ENCODE measurements at places on chromosomes 7 and 10.

GRCh38 chr10:32340596-32341180, 6.3 kb downstream of the EPC1 start:
- no peak for DNase-seq

DNA sequence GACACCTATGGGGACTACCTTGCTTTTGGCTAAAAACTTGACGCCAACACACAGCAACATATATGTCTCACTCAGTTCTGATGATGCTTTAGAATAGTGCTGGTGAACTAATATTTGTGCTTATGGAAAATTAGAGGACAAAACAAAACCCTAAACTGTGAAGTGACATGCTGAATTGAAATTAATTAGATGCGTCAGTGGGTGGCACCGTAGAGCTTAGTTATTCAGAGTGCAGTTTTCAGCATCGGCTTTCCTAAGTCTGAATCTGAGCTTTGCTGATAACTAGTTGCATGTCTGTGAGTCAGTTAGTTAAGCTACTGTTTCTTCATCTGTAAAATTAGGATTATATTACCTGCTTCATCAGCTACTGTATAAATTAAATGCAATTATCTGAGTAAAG, 245.0 kb upstream of the SORCS1 start:
- peak; percentile 61 for DNase-seq

DNA sequence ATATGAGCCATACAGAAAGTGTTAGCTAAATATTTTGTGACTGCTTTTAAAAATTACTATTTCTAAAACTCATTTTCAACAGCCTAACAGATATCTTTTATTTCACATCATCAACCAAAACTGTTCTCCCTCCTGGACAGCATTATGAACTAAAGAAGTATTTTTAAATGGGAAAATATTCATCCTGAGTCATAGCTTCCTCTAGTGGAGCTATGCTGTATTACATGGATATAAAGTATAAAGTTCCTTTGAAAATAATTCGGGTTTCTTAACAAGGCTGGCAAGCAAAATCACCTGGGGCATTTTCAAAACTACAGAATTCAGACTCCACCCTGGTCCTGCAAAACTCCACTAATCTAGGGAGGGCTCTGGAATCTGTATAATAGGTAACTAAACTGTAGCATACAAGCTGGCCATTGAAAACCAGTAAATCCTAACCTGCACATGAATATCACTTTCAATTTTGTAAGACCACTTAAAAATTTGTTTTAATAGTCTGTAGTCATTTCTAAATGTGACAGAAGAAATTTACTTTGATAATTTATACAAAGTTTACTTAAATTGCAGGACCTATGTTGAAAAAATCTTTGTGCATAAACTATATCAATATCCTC, 53.5 kb downstream of the SCIN start:
- peak; percentile 61 for DNase-seq

DNA sequence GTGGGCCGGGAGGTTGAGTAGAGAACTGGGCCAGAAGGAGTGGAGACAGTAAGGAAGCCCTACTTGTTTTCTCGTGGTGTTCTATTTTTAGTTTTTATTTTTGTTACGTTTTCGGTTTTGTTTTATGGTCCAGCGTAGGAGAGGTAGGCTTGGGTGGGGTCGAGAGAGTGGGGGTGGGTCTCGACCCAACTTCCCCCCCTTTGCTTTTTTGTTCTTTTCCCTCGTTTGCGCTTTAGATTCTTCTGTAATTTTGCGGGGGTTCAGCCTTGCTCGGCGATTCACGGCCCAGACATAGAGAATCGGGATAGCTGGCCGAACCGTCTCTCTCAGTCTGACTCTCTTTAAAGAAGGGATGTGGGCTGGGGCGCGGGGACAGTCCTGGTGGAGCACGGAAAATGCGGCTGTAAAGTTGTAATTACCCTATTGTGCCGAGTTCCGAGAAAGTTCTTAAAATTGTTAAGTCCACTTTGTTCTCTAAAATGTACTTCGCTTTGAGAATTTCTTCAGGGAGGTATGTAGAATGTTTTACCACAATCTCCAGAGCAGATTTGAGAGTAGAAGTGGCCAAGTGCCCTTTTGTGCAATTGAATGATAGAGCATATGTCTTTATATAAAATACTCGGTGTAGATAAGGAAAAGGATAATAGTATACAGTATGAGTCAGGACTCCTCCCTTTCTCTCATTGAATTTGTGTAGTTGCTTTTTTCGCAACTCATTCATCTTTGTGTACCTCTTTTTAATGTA, 816 bp downstream of the DMTF1 start:
- DNase-seq, result peak; percentile 28

DNA sequence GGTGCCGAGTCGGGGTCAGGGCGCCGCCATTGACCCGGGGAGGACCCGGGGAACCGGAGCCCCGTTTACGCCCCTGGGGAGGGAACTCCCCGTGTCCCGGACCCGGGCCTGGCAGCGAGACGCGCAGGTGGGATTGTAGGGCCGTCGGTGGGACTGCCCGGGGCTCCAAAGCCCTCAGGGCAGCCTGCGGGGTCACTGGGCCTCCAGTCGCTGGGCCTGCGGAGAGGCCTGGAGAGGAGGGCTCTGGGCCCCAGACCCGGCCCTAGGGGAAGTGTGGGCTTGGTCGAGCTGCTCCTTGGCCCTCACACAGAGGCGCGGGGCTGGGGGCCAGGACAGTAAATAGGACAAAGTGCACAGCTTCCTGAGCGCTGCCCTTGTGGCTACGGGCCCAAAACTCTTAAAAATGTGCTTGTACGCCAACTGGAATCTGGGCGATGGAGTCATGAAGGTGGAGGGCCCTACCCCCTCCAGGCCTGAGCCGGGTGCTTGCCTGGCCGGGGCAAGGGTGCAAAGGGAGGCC, 657 bp downstream of the ECHDC3 start:
- peak; percentile 43 for DNase-seq

- no peak for DNase-seq
These were observed 402.9 kb downstream of the MAGI2 start for GRCh38 chr7:79050603-79051002.

- DNase-seq, result no peak
These were observed 42.9 kb downstream of the CCDC186 start for GRCh38 chr10:114131094-114131493.

GRCh38 chr10:86970162-86970981, 2.1 kb downstream of the ADIRF start:
- peak; percentile 48 for DNase-seq

DNA sequence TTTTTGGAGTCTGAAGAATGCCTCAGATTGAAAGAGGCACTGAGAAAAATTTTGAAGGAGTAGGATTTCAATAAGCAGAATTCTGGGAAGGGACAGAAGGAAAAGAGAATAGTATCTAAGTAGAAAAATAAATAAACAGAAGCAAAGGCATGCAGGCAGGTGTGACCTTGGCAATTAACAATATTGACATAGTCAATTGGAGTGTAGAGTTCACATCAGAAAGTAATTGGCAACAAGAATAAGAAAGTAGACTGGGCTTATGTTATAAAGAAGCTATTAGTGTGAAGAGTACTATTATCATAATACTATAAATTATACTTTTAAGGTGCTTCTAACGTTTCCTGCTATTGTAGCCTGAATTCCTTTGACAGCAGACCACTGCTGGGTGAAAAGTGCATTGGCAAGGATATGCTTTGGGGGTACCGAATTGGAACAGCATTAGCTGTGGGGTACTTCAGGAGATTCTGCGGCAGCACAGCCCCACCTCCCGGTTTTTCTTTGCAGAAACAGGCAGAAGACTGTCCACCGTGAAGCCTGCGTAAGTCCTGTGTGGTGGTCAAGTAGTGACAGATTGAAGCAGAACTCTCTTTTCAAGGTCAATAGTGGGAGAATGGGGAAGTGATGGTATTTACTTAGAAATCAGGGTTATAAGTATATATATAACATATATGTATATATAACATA, 357.0 kb downstream of the THSD7A start:
- DNase-seq, result no peak

- no peak for DNase-seq
These were observed 17.2 kb upstream of the EIF5AL1 start for GRCh38 chr10:79494871-79495705.

- peak; percentile 30 for DNase-seq
These were observed 955.6 kb downstream of the GATA3 start for GRCh38 chr10:9010093-9010492.

DNA sequence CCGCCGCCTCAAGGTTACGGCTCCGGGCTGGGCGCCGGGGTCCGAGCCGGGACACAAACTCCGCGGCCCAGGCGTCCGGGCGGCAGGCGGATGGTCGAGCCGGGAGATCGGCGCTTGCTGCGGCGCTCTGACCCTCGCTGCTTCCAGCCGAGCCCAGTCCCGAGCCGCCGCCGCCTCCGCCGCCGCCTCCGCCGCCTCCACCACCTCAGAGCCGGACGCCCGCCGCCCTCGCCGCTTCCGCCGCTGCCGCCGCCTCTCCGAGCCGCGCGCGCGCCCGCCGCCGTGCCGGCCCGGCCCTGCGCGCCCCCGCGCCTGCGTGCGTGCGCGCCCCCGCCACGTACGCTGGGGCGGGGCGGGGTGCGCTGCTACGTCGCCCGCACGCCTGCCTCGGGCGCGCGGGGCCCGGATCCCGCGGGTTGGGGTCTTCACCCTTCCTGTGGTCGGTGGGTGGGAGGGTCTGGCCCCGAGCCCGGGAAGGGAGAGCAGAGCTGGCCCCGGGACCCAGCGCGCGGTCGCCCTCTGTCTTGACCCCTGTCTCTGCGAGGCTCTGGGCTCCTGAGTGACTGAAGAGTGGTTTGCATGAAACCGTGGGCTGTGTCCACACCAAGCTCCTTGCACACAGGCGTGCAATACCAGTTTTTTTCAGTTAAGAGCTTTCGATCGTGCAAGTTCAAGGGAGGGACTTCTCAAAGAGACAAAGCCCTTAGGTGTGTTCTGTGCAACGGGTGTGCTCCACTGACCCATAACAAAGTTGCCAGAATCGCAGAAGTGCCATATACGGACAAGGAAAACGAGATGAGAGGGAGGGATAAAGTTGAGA, at the start of gene SMURF1:
SMURF1 (minus strand) TSS at position 256 of the 820 bp plus-strand sequence. CDS start 328 bp downstream, outside the sequence.
- DNase-seq, result peak; percentile 78

DNA sequence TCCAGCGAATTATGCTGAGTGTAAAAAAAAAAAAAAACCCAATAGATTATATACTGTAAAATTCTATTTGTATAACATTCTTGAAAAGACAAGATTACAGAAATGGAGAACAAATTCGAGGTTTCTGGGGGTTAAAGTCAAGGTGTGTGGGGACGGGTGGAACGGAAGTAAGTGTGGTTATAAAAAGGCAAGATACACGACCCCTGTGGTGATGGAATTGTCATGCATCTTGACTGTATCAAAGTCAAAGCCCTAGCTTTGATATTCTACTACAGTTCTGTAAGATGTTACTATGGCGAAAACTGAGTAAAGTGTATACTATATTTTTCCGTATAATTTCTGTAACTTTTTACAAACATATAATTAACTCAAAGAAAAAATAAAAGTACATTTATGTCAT, 718.2 kb upstream of the PCDH15 start:
- DNase-seq, result peak; percentile 50

DNA sequence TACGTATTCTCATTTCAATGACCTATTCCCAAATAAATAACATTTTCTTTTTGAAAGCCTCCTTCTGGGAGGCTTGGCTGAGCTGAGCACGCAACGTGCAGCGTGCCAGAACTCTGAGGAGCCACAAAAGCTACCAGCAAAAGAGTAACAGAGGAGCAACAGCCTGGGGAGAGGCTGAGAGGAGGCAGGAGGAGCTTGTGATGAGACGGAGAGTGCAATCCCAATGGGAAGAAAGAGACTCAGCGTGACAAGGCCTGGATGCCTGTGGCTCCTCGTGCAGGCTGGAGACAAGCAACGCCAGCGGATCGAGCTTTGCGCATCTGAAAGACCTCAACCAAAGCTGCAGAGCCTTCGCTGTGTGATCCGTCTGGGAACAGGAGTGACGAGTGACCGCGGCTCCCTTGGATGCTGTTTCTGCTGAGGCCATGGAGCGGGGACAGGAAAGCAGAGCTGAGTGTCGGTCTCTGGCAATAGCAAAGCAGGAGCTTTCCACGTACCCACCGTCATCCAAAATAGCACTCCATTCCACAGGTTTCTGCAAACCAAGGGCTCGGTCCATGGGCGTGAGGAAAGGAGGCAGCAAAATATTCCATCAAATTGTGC, 171.7 kb upstream of the PFKP start:
- DNase-seq, result peak; percentile 36

DNA sequence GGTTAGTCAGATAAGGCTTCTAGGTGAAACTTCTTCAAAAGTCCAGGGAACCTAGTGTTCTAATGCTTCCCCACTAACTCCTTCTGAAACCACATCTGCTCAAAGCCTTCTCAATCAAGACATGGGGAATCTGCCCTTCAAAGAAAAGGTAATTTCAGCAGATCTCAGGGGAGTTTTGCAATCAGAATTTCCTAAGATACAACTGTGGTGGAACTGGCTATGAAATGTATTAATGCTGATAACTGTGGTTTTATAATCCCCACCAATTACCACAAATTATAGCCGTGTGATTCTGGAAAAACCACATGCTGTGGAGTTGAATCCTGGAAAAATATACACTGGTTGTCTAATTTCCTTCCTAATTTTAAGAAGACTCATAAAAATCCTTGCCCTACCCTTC, 233.8 kb downstream of the SORCS1 start:
- DNase-seq, result no peak

GRCh38 chr7:20831956-20832355, 45.3 kb upstream of the SP8 start:
- DNase-seq, result peak; percentile 37

GRCh38 chr7:105807448-105807762, 69.0 kb downstream of the ATXN7L1 start:
- no peak for DNase-seq

GRCh38 chr10:86775056-86775869, 18.8 kb downstream of the BMPR1A start:
- DNase-seq, result no peak

DNA sequence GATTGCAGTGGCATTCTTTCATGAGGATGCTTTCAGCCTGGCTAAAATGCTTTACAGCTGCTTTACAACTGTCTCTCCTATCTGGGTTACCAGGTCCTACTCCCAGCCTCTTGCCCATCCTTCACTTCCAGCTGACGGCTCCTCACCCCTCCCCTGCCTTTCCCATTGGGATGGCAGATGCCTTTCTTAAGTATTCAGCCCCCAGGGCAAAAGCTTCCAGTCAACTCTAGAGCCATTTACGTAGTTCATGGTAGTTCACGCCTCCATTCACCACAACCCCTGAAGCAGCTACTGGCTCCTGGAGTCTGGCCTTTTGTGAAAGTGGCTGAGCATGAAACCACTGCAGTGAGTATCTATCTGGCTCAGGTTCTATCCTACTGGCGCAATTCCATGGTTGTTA, 17.2 kb upstream of the BMPER start:
- peak; percentile 64 for DNase-seq

- no peak for DNase-seq
These were observed 45.7 kb downstream of the LYZL2 start for GRCh38 chr10:30583778-30584415.

DNA sequence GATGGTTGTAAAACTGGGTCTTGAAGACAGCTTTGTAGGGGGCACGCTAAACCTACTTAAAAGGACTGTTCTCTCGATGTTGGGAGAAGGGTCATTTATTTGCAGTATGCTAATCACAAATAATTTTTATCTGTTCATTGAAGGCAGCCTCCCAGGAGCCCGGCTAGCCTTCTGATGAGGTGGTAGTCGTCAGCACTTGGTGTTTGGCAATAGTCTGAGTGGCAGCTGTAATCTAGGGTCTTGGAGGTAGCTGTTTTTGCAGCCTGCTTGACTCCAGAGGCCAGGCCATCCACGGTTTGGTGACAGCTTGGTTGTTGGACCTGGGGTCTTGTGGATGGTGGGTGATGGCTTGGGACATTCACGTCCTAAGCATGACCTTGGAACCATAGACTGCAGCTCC, 2.2 kb downstream of the GTF2IRD1 start:
- DNase-seq, result no peak

GRCh38 chr7:20329389-20330238, 1.1 kb upstream of the ITGB8 start:
- peak; percentile 90 for DNase-seq

Data from GM23338 (cell line).